ENCODE measurements at places on chromosomes 2 and 18. TPM values are rescaled to one million over a fixed set of nuclear protein-coding genes. Genes with fewer than 3 reads are reported as not detected.

The RRM2 gene
- 604 TPM for total RNA-seq

The HOXD13 gene
- not detected for total RNA-seq

The SLC4A3 gene
- not detected for total RNA-seq

The SPHKAP gene
- total RNA-seq: not detected

The C2orf76 gene
- total RNA-seq: 6.6 TPM

The IL1B gene
- not detected for total RNA-seq

The SPRED2 gene
- 12.7 TPM for total RNA-seq

The PRSS56 gene
- total RNA-seq: not detected

- no peak for DNase-seq
Observed at GRCh38 chr2:85485815-85486214, 53.2 kb upstream of the MAT2A start.

- DNase-seq: no peak
Observed at GRCh38 chr18:33577685-33578517, at the start of gene ASXL3. Gene ASXL3 (plus strand): TSS chr18:33578219. CDS start chr18:33578632, 413 bp downstream.

GRCh38 chr2:200863782-200864175, 679 bp downstream of the CLK1 start:
- peak; percentile 54 for DNase-seq

GRCh38 chr2:235303499-235304291, 190.1 kb upstream of the AGAP1 start:
- DNase-seq: no peak

DNA sequence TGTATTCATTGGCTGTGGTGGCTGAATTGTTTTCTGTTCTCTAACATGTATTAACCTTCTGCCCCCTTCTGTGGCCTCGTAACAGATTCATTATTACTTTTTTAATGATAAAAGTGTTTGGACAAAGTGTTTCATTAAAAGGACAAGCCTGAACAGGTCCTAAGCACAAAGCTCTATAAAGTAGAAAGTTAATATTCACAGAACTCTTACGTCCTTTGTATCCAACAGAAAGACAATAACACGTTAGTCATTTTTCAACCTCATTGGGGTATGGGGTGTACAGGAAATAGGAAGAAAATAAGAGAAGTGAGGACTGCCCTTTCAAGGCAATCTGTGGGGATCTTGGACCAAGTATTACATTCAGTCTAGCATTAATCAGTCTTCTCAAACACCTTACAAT, 105.5 kb upstream of the RGPD4 start:
- no peak for DNase-seq

DNA sequence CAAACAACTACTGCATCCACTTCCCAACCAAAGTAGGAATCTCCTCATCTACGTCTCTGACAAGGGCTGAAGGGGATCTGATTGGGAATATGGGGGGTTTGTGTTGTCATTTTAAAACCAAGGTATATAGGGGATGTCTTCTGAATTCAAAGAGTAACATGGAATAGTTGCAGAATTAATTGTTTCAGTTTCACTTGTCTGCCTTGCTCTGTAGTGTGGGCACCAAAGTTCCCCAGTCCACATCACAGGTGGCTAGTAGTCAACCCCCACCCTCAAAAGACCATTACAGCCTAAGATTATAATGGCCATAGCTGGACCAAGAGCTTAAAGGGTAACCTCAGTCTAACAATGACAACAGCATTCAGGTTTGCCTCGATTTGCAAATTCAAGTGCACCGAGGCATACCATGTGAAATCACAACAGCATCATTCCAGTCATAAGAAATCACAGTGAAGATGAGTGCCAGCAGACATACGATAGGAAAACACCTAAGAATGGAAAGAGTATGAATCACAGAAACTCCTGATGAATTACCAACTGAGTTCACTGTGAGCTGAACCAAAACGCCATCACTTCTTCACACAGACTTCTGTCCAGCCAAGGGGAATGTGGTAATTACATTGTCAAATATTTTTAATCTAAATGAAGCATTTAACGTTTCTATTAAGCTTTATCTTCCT, 52.4 kb downstream of the MYO5B start:
- no peak for DNase-seq

DNA sequence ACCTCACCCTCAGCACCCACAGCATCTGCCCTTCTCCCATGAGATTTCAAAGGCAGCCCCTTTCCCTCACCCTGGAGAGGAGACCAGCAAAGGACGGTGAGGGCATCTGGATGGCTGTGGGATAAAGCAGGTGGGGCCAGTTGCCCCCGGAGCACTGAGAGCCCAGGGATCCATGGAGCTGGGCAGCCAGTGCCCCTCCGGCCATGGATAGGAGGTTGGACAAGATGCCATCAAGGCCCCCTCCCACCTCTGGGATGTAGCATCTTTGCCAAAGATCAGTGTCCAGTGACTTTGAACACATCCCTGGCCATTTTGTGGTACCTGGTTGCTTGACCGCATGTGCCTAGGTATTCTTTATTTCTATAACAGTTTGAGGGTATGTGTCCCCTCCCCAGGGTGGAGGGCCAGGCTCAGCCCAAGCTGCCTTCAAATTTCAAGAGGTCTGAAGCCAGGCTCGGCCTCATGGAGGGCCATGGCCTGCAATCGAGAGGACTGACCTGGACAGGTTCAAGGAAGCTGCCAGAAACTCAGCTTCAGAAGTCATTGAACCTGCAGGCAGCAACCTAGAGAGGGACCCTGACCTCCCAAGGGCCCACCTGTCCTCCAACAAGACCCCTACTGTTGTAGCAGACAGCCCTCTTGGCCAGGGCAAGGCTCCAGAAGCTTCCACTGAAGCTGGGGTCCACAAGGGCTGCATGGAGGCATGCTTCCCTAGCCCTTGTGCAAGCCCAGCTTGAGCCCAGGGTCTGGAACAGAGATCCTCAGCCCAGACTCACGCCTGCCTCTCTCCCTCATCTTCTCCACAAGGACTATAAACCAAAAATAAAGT, 55.5 kb upstream of the BIN1 start:
- DNase-seq: no peak

GRCh38 chr2:127706215-127706990, 5.1 kb downstream of the SFT2D3 start:
- DNase-seq: no peak

DNA sequence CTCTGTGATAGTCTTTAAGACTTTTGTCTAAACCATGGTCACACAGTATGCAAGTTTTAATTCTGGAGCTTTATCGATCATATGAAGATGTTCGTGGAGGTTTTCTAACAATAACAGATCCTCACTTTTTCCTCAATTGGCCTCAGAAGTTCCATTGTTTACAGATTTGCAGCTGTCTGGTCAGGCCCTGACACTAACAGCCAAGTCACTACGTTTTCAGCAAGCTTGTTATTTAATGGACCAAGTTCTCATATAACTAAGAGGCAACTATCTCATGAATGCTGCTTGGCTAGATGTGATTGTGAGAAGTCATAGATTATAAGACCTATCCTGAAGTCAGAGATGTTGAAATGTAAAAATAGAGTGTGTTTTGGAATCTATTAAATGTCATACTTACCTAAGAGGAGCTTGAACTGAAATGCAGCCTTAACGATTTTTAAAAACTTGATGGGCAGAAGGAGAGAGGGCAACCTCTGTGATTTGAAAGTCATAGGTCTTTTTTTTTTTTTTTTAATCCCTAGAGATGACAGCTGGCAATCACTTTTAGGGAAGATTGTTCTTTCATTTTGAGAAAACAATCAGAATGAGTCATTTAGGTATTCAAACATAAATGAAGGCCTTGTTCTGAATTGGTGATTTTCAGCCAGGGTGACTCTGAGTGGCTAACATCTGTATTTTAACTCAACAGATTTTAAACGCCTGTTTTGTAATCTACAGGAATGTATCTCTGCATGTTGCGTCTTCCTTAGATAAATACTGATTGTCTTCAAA, 48.4 kb upstream of the NEMP2 start:
- DNase-seq: no peak

- peak; percentile 52 for DNase-seq
Observed at GRCh38 chr18:59268721-59269562, 4.3 kb downstream of the RAX start.

- DNase-seq: peak; percentile 58
Observed at GRCh38 chr2:10400568-10400977, 47.6 kb downstream of the ODC1 start.

DNA sequence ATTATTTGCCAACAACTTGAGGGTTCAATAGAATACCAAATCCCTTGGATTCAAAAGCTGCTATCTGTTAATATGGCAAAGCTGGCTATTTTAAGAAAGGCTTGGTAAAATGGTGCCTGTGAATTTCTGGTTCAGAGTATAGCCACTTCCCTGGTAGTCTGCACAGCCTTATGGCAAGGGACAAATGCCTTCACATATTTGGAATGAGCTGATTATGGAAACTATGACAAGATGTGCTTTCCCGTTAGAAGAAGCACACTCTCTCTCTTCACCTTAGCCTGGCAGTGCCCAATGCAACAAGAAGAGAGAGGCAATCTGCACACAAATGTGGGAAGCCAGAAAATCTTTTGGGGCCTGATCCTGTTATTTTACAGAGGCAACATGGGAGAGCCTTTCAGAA, 47.5 kb upstream of the MAP3K20 start:
- DNase-seq: no peak

Measured in activated CD8-positive, alpha-beta T cell treated with anti-CD3 and anti-CD28 coated beads, Interleukin-2, amount 10 ng/mL, durations not matched to agents 7 days and 5 days (primary cell).